ENCODE measurements at places on chromosomes 1 and 21.

DNA sequence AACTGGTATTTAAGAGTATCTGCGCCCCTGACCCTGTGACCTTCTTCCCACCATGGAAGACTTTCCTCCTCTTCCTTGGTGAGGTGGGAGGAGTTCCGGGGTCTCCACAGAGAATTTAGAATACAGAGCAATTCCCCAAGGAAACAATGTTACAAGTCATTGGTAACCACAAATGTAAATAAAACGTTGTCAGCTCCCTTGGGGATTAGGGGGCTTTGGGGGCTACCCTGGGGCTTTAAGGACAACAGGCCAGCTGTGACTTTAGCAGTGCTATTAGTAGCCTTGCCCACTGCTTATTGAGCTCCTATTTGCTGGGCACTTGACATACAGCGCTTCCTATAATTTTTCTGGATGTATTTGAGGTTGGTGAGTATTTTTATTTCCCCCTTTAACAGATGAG lies 69.0 kb downstream of the IGSF21 start:
- DNase-seq, result no peak

DNA sequence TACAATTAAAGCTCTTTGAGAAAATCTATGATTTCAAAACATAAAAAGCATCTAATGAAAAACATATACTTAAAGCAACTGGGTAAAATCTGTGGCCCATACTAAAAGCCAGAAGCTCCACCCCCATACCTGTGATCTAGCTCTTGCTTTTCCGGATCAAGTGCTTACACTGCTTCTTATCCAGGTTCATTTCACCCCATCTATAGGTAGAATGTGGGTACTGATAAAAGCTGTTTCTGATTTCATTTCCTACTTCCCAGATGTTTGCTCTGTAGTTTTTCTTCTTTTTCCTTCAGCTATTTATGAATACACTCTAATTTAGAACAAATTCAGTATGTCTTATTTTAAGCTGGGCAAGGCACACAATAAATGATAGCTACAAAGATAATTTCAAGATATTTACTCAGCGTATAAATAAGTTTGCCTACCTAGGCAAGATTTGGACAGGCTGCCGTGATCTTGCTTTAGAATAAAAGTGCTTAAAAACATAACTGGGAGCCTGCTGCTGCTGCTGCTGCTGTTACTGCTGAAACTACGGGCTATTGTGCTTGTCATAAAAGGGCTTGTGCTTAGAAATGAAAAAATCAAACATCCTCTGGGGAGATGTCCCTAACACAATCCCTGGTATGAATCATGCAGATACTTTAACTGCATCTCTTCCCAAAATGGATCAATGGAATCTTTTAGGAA lies 2.1 kb downstream of the SIPA1L2 start:
- no peak for DNase-seq

DNA sequence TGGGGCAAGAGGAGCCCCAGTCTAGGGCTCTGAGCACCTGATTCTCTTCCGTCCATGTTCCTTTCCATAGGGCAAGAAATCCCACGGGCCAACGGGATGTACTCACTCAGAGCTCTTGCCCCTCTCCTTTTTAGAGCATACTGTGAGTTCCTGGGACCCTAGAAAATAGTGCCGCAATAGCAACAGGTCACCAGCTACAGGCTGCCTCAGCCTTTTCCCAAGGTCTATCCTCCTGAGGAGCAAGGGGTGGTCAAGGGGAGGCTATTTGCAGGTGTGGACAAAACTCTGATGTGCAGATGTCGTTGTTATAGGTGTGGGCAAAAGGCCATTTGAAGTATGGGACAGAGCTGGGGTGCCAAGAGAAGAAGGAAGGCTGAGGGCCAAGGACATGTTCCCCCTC lies 1.6 kb upstream of the QSOX1 start:
- DNase-seq, result no peak

- DNase-seq, result no peak
Observed at GRCh38 chr1:116690849-116691406, 23.4 kb upstream of the IGSF3 start.

DNA sequence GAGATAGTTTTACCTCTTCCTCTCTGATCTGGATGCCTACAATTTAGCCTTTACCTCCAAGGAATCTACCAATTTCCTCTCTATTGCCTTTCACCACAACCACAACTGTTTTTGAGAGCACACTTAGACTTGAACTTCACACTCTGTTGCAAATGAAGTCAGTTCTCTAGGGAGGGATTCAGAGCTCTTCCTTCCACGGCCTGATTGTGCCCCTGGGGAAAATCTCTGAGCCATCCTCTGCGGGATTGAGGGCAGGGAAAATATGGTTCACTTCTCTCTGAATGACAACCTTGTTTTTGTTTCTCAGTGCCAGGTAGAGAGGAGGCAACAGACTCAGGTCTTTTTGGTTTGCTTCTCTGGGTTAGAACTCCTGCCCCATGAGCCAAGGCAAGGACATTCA lies 35.4 kb upstream of the BCL10 start:
- DNase-seq, result no peak

DNA sequence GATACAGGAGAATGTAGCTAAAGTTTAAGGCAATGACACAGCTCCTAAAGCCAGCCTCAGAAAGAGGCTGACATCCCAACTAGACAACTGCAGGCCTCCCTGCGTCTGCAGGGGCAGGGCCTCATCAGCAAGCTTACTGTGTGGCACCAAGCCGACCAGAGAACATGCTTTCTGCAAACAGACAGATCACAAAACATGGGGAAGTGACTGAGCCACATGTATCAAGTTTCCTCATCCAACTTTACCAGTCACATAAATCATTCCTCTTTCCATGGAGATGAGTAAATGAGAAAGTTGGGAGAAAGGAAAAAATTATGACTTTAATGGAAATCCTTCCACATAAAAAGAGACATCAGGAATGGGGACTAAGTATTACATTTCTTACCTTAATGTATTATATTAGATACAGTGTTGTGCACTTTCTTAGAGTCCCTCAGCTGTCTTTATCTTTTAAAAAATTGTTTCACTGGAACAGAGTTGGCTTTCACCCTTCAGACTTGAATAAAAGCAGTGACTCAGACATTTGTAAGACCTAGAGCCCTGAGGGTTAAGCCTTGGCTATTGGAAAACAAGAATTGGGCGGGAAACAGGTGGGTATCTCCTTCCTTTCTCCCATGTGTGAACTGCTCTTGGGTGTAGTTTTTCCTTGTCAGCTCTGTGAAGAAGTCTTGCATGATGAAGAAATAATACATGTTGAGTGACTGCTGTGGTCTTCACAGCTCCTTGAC lies 305.7 kb upstream of the SNX7 start:
- no peak for DNase-seq

DNA sequence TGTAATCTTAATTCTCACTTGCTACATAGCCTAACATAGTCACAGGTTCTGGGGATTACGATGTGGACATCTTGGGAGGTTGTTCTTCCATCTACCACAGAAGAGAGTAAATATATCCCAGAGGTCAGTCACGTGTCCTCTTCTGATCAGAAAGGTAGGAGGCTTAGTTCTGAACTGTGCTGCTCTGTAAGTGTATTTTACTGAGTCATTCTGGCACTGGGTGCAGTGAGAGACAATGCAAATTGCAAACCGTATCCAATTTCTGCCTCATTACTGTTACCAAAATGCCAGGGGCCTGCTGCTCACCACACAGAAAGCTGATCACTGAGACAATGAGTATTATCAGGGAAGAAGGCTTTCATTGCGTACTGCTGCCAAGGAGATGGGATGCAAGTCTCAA lies 104.0 kb downstream of the GABPA start:
- DNase-seq, result no peak

GRCh38 chr1:226838456-226838855 lies 32.0 kb upstream of the PSEN2 start:
- DNase-seq, result no peak

DNA sequence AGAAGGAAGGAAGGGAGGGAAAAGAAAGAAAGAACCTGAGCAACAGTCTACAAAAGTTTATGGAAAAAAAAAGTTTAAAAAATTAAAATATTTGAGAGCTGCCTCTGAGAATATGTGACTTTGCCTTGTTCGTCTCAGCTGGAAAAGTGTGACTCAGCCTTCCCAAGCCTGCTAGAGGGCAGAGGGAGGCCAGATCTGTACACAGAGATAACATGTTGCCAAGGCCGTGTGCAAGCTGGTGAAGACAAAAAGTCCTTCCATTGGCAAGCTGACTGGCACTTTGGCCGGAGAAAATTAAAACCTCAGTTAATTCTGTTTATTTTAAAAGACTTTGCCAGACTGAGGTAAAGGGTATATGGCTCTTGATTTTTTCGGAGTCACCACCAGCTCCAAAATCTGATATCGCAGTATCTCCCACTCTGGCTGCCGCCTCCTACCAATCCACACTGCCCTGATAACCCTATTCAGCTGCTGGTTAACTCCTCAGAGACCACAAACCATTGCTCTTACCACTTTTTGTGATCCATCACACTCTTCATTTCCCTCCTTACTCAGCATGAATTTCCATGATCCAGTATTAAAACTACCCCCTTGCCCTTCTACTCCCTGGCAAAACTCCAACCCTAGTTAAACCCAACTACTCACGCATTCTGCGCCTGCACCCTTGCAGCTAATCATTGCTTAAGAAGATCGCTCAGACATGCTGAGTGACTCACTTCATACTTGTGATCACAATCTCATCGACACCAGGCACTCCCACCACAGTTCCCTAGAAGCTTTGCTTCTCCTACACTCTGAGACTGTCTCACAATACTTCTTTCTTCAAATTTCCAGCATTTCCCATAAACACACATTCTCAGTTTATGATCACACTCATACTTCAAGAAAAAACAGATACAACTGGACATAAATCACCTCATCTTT lies 5.7 kb upstream of the PPP1R15B start:
- DNase-seq, result no peak
